ENCODE measurements at places on chromosomes 4 and X.
A peak's percentile ranks its signal among the peaks of the same experiment; 100 is the strongest.

DNA sequence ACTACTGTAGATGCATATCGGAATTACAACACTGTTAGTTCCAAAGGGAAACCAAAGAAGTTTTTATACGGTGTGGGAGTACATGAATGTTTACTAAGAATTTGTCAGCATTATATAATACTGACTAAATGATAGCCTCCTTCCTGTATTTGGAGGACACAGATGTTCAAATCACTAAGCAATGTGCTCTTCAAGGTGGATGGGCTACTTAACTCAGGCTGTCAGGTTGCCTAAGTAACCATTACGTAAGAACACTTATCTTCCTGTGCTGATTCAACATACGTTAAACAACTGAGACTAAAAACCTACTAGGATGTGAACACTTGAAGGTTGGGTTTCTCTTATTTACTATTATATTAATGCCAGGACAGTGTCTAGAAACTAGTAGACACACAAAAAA, 81.9 kb upstream of the HPGD start:
- peak; percentile 27 for DNase-seq

GRCh38 chrX:1400742-1401471, 9.0 kb upstream of the SLC25A6 start:
- no peak for DNase-seq

DNA sequence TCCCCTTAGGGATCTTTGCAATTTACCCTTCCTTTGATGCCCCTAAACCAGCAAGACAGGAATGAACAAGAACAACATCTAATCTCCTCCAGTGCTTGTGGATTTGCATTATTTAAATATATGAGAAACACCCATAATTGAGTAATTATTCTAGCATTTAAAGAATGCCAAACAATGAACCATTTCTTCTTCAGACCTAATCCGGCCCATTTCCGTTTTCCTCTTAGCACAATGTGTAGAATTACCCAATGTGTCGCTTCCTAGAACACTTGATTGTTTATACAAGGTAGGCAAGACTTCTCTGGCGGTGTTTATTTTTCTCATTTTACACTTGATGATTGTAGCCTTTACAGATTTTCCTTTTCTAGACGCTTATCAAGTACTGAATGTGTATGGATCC, 43.5 kb downstream of the CLDN34 start:
- peak; percentile 37 for DNase-seq

- peak; percentile 85 for DNase-seq
These were observed 179.5 kb downstream of the CEP135 start for GRCh38 chr4:56128213-56128612.

GRCh38 chr4:110250023-110250387, 51.6 kb upstream of the ELOVL6 start:
- peak; percentile 25 for DNase-seq

GRCh38 chrX:20061855-20062254, 54.9 kb downstream of the MAP7D2 start:
- DNase-seq: peak; percentile 34

GRCh38 chr4:39597695-39598381, 40.8 kb downstream of the SMIM14 start:
- DNase-seq: no peak

- no peak for DNase-seq
These were observed 1.5 kb downstream of the ABCE1 start for GRCh38 chr4:145099653-145100052.

GRCh38 chr4:94743838-94744237, 13.9 kb upstream of the BMPR1B start:
- no peak for DNase-seq

GRCh38 chrX:153245288-153245731, 66.2 kb downstream of the MAGEA1 start:
- DNase-seq: no peak

- DNase-seq: peak; percentile 48
These were observed 55.6 kb downstream of the STIM2 start for GRCh38 chr4:26916195-26916594.

DNA sequence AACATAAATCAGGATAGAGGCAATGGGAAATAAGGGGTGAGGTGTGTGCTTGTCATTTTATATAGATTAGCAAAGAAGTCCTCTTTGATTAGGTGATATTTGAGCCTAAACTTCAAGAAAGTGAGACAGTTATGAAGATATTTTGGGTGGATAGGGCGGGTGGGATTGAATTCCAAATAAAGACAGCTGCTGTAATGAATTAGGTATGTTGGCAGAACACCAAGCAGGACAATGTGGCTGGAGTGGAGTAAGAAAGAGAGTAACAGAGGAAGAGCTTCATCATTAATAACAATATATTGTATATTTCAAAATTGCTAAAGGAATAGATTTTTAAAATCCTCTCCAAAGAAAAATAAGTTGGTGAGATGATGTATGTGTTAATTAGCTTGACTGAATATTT, 91.0 kb upstream of the CENPE start:
- DNase-seq: no peak

DNA sequence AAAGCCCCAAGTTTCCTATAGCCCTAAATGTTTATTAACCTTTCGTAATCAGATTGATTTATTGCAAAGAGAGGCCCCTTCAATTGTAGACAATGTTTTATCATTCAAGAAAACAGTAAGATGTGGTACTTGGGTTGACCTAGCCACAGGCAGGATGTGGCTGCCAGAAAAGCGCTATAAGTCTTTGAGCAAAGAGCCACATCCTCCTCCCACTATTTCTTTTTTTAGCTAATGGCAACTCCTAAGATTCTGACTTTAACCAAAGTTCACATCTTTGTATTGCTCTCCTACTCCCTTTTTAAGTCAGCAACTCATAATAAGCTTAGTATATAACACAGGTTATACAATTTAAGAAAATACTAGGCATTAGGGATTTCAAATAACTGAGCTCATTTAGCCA, 70.7 kb upstream of the PPP3CA start:
- DNase-seq: peak; percentile 37

GRCh38 chr4:188270273-188271069, 131.2 kb downstream of the TRIML1 start:
- no peak for DNase-seq

GRCh38 chr4:56115898-56116297, 167.2 kb downstream of the CEP135 start:
- DNase-seq: no peak

DNA sequence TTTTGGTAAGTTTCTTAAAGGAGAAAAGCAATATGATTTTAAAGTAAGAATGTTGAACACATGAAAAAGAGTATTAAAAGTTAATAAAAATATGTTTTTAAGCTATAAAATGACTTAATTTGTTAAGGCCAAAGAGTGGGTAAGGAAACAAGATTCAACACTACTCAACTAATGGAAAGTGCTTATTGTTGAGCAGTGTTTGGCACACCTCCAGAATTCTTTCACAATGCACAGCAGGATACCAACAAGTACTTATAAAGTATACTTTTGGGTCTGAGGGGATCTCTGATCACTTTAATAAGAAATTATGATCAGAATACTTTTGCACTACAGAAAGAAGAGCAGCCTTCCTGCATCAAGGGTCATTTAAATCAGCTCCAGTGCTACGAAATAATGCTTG, 5.9 kb downstream of the LAMP2 start:
- peak; percentile 19 for DNase-seq

DNA sequence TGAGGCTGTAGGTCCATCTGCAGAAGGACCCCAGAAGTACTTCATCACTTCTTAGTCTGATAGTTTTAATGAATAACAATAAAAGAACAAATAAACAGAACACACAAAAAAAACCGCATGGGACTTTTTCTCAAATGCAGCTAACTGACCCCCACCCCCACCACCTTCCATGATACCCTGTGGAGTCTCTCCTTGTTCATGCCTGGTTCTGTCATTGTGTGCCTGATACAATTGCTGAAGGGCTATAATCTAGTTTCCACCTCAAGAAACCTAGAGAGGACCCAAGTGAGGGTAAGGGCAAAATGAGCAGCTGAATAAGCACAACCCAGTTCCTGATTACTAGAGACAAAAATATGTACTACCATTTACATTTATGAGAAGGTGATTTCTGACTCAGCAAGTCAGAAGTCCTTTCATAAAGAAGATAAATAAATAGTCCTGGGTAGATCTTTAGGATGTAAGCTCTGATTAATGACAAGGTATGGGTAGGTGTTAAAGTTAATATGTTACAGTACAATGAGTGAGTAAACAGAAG, 155.1 kb downstream of the TMA16 start:
- DNase-seq: no peak

- no peak for DNase-seq
These were observed 923.7 kb downstream of the PDHA2 start for GRCh38 chr4:96763546-96763945.

- no peak for DNase-seq
These were observed 49.5 kb downstream of the ZNF718 start for GRCh38 chr4:173666-174314.

DNA sequence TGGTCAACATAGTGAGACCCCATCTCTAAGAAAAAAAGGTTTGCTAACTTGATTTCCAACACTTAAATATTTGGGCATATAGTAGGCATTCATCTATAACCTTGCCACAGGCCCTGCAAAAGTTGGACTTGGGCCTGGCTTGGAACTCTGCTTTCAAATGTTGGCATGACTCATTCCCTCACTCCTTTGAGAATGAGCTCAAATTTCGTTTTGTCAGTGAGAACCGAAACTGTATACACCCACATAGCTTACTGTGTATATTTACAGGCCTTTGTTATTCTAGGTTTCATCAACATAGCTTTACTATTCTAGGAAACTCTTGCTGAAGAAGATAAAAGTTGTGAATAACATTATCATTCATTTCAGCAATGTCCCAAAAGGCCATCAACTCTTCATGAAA, 88.7 kb upstream of the ELOVL6 start:
- DNase-seq: peak; percentile 56

DNA sequence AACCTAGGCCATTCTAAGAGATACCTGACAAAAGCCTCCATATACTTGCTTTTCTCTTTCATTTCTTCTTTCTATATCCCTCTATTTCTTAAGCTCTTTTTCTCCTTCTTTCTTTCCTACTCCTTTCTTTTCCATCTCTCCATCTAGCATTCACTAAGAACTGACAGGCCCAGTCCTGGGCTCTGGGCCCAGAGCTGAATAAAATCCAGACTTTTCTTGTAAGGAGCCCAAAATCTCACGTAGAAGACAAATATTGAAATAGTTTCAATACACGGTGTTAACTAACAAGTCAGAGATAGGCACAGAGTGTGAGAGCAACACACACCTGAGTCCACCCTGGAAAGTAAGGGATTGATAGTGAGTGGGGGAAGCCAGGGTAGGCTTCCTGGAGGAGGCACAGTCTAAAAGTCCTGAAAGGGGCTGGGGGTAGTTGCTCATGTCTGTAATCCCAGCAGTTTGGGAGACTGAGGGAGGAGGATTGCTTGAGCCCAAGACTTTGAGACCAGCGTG, 73.2 kb upstream of the EFNB1 start:
- DNase-seq: no peak

- DNase-seq: no peak
These were observed 84.3 kb upstream of the C1QTNF7 start for GRCh38 chr4:15343581-15343980.

- DNase-seq: no peak
These were observed 440.0 kb upstream of the IGFBP7 start for GRCh38 chr4:57550198-57550597.

DNA sequence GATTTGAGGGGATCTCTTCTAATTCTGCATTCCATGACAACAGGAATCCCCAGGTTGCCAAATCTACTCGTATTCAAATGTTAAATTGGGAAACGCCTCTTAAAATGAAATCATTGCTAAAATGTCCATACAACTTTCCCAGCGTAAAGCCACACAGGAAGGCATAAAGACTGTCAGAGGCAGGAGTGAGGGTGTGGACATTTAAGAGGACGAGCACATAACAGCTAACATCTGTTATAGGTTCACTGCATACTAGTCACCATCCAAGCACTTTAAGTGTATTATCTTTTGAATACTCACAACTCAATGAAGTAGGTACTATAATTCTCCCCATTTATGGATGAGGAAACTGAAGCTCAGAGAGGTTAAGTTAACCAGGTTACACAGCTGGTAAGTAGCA, 35.6 kb downstream of the ATG4A start:
- no peak for DNase-seq
